Activated naive CD8-positive, alpha-beta T cell treated with anti-CD3 and anti-CD28 coated beads for 36 hours (primary cell): ENCODE measurements at places on chromosomes 2 and 18. TPM values are rescaled to one million over a fixed set of nuclear protein-coding genes. Genes with fewer than 3 reads are reported as not detected.

Gene MATN3
- total RNA-seq = not detected

Gene SPC25
- 37.1 TPM for total RNA-seq

Gene SERPINB12
- total RNA-seq = not detected

DNA sequence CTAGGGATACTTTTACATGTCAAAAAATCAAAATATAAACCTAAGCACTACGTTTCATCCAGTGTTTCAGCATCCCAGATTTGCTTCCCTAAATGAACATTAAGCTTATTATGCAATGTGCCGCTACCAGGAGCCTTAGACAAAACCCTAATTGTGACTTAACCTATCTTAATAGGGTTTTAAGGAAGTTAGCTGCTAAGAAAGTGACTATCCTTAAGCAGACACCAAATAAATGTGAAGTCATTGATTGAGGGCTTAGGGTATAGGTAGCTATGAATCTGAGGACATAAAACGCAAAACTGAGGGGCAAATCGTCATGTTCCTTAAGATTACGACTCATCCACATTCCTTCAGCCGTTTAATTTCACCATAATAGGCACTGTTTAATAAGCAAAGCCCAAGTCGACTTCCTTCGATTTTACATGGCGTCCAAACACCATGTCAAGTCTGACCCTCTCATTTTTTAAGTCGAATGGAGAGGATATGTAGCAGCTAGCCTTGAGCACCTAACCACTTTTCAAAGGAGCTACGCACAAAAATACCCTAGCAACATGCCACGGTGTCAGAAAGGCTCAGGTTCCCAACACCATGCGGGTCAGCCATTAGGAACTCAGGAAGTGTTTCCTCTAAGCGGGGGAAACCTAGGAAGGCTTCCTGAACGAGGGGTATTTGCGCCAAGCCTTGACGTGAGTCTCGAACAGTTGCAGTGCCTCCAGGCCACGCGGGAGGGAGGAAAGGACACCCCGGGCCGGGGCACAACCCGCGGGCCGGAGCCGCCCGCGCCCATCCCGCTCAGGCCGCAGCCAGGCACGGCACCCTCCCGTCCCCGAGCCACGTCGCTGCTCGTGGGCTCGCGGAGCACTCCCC, 1.0 kb downstream of the HDLBP start:
- peaks cover 42% of the 10 kb centered on the region for H3K36me3 ChIP-seq
- H3K4me3 ChIP-seq = peak overlapping the region; percentile 95
- no peaks in the 10 kb centered on the region for H3K27me3 ChIP-seq
- peak overlapping the region; percentile 99 for H3K27ac ChIP-seq

DNA sequence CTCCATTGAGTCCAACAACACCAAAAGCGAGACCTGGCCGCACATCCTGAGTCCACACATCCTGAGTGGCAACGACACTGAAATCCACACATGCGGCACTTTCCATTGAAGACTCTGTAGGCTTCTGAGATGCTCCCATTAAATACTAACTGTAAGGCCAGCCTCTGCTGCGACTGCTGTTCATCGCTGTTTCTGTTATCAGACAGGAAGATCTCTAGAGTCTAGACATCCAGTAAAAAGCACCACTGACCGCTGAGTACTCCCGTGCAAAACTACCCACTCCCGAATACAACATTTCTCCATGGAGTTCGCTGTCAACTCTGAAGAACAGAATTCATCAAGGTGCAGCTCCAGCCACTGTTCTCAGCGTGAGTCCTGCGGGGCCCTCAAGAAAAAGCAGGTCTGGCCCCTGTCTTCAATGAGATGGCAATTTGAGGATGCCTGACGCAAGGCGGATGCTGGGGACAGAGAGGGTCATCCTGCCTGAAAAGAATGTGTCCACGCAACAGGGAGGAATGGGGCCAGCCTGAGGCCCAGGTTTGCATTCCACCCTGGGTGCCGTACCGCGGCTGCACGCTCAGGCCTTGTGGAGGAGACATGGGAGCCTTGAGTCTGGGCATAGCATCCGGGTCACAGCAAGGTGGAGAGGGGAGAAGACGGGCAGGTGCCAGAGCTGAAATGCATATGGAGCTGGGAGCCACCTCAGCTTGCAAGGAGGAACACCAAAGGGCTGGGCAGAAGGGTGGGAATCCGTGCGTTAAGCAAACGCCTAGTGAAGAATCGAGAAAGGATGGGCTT, 61.9 kb downstream of the ZNF516 start:
- H3K27ac ChIP-seq = no peak overlapping the region
- peaks cover 25% of the 10 kb centered on the region for H3K4me1 ChIP-seq
- DNase-seq = no peak
- no peaks in the 10 kb centered on the region for H3K27me3 ChIP-seq

Gene RAMP1
- 0.25 TPM for total RNA-seq

GRCh38 chr18:73461780-73462059, 593.9 kb upstream of the NETO1 start:
- H3K4me1 ChIP-seq = no peaks in the 10 kb centered on the region
- no peak for DNase-seq
- H3K36me3 ChIP-seq = no peaks in the 10 kb centered on the region
- H3K27ac ChIP-seq = no peak overlapping the region
- H3K27me3 ChIP-seq = no peaks in the 10 kb centered on the region
- no peak overlapping the region for H3K4me3 ChIP-seq

GRCh38 chr2:166067229-166067628, 60.6 kb downstream of the SCN1A start:
- no peaks in the 10 kb centered on the region for H3K4me1 ChIP-seq
- no peak overlapping the region for H3K4me3 ChIP-seq
- no peak overlapping the region for H3K27ac ChIP-seq

DNA sequence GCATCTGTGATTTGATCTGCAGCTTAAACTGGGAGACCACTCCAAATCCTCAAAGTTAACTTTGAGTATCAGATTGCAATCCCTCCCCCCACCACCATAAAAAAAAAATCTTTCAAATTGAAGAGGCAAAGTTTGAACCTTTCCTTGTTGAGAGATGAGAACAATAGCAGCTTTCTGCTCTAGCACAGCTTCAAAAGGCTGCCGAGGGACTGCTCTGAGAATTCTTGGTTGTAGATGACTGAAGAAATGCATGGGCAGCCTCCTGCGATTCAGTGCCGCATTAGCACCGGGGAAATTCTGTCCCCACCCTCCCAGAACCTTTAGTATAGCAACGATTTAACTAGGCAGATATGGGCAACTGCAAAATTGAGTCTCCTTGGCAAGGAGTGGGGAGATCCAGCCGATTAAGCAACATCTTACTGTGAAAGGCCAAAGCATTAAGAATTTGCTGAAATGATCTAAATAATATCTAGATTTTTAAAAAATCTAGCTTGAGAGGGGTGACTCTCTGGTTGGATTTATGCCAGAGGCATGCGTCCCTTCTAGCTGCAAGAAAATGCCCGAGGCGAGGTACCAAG, 3.9 kb upstream of the SP5 start:
- H3K4me3 ChIP-seq = no peak overlapping the region
- no peak for DNase-seq
- no peaks in the 10 kb centered on the region for H3K36me3 ChIP-seq
- peaks cover 87% of the 10 kb centered on the region for H3K27me3 ChIP-seq

- H3K36me3 ChIP-seq = no peaks in the 10 kb centered on the region
- no peak for DNase-seq
- H3K4me1 ChIP-seq = no peaks in the 10 kb centered on the region
- H3K27ac ChIP-seq = no peak overlapping the region
- peaks cover 4% of the 10 kb centered on the region for H3K27me3 ChIP-seq
- H3K4me3 ChIP-seq = no peak overlapping the region
These were observed 31.2 kb upstream of the MYO3B start for GRCh38 chr2:170146784-170147183.
